ENCODE measurements at places on chromosomes 5 and 9.

GRCh38 chr5:120789918-120790317 lies 325.8 kb downstream of the PRR16 start:
- no peak for DNase-seq

GRCh38 chr9:136723362-136723976 lies 11.1 kb downstream of the DIPK1B start:
- DNase-seq = no peak

GRCh38 chr5:85967681-85968080 lies 650.1 kb upstream of the COX7C start:
- DNase-seq = no peak

DNA sequence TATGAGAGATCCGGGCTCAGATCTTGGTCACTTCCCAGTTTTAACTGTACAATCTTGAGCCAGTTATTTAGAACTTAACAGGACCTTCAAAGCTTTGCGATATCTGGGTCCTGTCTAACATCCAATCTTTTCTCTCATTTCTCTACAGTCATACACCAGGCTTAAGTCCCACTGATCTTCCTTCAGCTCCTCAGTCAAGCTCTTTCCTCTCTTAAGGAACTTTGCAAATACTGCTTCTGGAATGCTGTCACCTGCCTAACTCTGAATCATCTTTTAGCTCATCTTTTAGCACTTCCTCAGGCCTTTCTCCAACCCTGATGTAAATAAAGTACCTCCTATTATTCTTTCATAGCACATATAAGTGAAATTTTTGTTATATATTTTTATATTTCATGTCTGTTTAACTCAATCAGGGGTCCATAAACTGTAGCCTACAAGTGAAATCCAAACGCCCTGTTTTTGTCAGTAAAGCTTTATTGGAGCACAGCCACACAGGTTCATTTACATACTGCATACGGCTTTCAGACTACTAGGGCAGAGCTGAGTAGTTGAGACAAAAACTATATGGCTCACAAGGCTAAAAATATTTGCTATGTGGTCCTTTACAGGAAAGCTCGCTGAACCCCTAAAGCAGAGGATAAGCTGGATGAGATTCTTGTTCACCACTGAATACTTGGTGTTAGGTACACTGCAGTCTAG lies 63.5 kb downstream of the MEF2C start:
- no peak for DNase-seq

DNA sequence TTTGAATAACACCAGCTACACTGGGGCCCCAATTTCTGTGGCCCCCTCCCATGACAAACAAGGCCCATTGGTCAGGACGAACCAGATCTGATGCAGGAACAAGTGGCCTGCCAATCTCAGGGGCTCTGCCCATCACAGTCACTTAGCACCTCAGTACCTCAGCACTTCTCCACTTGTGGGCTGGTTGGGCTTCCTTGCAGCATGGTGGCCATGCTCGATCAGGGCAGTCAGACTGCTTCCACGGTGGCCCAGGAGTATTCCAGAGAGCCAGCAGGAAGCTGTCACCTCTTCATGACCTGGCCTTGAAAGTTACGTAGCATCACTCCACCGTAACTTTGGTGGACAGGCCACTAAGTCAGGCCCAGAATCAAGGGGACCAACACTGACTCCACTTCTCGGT lies 206.5 kb downstream of the AUH start:
- no peak for DNase-seq

- no peak for DNase-seq
Measured at GRCh38 chr9:103942200-103942599, 151.9 kb upstream of the SMC2 start.

GRCh38 chr5:26482810-26483375 lies 555.5 kb downstream of the CDH9 start:
- DNase-seq = no peak

DNA sequence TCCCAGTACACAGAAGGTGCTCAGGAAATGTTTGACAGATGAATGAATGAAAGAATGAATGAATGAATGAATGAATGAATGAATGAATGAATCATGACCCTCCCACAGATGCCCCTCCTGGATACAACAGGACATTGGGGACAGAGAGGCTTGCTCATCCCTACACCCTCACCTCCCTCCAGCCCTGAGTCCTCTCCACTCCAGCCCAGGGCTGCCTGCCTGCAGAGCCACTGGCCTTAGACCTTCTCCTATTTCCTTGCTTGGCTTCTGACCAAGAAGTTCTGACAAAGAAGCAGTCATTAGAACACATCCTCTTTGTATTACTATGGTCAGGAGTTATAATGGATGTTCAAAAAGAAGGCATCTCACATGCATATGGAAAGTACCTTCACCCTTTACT lies 240.7 kb upstream of the DAPK1 start:
- DNase-seq = no peak

DNA sequence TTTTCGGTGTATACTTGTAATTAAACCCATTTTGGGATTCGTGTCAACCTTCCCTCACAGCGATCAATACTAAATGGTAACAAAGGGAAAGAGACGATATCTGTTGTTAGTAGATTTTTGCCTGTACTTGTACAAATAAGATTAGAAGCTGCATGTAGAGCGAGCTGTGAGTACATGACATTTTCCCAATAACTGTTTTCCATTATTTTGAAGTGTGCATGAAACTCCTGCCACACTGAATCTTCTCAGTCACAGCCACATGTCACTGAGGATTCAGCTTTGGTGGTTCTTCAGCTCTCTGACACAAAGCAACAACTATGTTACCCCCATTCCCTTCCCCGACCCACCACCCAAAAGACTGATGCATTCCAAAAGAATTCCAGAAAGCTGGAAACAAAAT lies 685.6 kb downstream of the EFNA5 start:
- DNase-seq = no peak

DNA sequence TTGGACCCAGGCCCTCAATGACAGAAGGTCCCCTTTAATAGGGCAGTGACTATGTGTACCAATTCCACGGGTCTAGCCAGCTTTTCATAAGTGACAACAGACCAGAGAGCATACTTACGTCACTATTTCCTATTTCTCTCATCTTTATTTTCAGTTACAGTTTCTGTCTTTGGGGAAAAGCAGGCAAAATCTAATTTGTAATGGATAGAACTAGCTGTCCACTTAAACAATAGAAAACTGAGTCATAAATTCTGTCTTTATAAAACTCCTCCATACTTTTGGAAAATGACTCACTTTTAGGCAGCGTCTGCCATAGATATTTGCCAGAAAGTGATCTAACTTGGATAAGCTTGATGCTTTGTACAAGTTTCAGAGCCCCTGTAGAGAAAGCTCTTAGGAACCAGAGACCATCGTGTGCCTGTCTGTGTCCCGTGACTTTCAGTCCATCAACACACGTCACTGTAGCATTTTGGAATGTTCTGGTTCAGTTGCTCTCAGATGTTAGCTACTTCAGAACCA lies 101.9 kb downstream of the F2RL2 start:
- no peak for DNase-seq

- no peak for DNase-seq
Measured at GRCh38 chr5:96288166-96288844, 144.7 kb downstream of the PCSK1 start.

DNA sequence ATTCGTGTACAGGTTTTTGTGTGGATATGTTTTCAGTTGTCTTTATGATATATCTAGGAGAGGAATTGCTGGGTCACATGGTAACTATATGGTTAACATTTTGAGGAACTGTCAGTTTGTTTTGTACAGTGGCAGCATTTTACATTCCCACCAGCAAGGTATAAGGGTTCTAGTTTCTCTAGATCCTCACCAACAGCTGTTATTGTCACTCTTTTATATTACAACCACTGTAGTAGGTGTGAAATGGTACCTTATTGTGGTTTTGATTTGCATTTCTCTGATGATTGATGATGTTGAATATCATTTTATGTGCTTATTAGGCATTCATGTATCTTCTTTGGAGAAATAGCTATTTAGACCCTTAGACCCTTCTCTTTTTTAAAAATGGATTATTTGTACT lies 82.9 kb downstream of the CCDC171 start:
- DNase-seq = no peak

GRCh38 chr9:27047136-27047535 lies 41.7 kb upstream of the LRRC19 start:
- no peak for DNase-seq

DNA sequence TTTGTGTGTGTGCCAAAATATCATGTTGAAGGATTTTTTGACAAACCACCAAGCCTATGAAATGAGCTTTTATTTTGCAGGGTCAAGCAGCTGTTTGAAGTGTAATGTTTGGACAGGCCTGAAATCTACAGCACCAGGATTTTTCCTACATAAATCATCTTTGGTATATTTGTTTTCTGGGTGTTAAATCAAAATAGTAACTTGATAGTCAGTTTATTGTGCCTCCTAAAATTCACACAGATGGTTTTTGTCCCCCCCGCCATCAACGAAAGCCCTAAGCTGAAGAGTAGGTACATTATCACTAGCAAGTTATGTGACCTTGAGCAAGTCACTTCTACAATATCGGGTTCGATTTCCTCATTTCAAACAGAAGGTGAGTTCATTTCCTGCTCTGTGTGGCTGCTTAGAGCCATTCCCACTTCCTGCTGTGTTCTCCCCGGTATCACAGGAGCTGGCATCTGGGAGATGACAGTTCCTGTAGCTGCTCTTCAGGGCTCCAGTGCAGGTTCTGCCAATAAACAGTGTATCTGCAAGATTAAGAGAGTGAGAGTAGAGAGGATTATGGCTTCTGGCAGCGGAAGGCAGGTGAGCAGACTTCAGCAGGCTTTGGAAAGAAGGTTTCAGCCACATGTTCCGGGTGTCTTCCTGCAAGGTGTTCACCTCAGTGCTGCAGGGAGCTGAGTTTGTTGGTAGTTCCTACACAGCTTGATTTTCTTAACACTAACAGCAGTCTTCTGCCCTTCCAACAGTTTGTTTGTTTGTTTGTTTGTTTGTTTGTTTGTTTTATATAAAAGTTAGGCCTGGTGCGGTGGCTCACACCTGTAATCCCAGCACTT lies 48.4 kb upstream of the GNE start:
- DNase-seq = no peak

- no peak for DNase-seq
Measured at GRCh38 chr5:157917491-157917890, 58.5 kb upstream of the CLINT1 start.

- DNase-seq = no peak
Measured at GRCh38 chr5:91384671-91385430, 1.7 kb upstream of the ARRDC3 start.

DNA sequence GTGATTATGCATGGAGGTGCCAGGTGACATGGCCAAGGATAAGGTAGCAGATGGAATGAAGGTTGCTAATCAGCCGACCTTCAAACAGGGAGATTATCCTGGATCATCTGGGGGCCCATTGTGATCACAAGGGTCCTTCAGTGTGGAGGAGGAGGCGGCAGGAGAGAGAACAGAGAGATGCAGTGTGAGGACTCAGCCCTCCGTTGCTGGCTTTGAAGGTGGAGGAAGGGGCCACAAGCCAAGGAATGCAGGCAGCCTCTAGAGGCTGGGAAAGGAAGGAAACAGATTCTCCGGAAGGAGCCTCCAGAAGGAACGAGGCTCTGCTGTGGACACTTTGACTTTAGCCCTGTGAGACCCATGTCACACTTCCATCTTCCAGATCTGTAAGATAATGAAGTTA lies 27.4 kb upstream of the EEIG1 start:
- no peak for DNase-seq

DNA sequence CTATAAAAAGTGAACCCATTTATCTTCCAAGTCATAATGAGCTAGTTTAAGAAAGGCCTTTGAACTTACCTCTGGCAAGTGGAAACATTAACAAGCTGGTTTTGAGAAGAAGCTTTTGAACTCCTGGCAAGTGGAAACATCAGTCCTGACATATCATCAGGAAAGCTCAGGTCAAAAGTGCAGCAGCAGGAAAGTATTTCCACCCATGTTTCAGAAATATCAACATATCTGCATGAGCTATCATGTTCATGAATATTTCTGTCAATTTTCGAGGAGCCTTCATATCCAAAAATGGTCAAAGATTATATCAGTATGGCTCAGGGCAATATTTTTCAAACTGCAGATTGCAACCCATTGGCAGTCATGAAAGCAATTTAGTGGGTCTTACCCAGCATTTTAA lies 133.9 kb downstream of the PLK2 start:
- DNase-seq = no peak

- DNase-seq = peak; percentile 49
Measured at GRCh38 chr9:131635285-131635684, 90.0 kb downstream of the PRRT1B start.

DNA sequence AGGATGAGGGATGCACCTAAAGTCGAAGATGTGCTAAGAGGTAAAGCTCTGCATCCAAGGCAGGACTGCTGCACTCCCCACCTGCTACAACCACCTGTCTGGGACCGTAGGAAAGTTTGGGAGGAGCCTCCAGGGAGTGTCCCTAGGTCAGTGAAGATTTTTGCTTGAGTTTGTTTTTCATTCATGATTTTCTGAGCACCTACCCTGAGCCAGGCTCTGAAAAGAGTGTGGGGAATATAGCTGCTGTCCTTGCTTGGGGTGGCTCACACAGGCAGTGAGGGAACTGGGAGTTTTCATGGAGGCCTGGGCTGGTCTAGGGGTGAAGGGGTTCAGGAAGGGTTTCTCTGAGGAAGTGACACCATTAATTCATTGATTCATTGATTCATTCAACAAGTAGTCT lies 48.9 kb downstream of the SAR1B start:
- no peak for DNase-seq

- no peak for DNase-seq
Measured at GRCh38 chr5:147393874-147394672, 115.8 kb downstream of the DPYSL3 start.

- no peak for DNase-seq
Measured at GRCh38 chr5:173256800-173257199, 21.8 kb upstream of the NKX2-5 start.

All from GOT3 (cell line).